ENCODE measurements at places on chromosomes 6 and 20.
A peak's percentile ranks its signal among the peaks of the same experiment; 100 is the strongest.

DNA sequence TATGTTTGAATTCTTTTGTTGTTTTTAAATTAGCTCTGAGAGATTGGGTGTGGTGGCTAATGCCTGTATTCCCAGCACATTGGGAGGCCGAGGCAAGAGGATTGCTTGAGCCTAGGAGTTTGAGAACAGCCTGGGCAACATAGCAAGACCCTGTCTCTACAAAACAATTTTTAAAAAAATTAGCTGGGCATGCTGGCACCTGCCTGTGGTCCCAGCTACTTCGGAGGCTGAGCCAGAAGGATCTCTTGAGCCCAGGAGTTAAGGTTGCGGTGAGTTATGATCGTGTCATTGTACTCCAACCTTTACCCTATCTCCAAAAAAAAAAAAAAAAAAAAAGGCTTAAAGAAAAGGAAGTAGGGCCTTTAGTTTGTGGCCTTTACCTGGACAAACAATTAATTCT, 22.9 kb downstream of the DHX35 start:
- no peak for DNase-seq

- DNase-seq, result no peak
Observed at GRCh38 chr6:5737460-5737859, 269.3 kb downstream of the NRN1 start.

DNA sequence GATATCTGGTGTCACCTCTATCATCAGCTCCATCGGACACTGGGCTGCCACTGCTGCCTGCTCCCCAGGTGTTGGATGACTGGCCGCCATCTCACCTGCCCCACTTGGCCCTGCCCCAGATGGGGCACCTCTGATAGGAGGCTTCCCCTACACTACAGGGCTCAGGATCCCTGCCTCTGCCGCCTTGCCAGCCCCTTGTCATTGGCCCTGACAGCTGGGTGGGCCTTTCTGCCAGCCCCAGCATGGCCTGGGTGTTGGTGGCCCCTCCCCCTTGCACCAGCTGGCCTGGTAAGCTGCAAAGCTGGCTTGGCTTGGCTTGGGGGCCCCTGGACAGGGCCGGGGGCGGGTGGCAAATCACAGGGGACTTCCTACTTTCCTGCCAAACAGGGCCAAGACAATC, 10.6 kb downstream of the PACSIN1 start:
- DNase-seq, result no peak

- no peak for DNase-seq
Observed at GRCh38 chr20:39059036-39059435, 96.9 kb downstream of the DHX35 start.

- DNase-seq, result no peak
Observed at GRCh38 chr6:2184700-2185455, 60.5 kb downstream of the GMDS start.

GRCh38 chr6:107665382-107665781, 158.7 kb downstream of the SCML4 start:
- DNase-seq, result peak; percentile 64

DNA sequence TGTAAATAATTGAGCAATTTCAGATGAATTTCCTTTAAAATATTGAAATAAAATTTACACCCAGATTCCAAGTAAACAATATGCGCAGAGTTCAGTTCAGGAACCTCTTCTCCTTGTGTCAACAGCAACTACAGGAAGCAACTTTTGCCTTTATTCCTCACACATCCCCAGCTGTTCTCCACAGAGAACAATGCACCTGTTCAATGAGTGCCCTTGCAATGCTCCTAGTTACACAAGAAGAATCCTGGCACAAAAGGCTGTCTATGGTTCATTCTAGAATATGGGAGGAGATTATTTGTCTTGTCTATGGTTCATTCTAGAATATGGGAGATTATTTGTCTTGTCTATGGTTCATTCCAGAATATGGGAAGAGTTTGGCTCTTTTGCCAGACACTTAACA, 454.9 kb downstream of the BTBD3 start:
- DNase-seq, result no peak

- DNase-seq, result no peak
Observed at GRCh38 chr20:18359854-18360253, 71.5 kb downstream of the ZNF133 start.

DNA sequence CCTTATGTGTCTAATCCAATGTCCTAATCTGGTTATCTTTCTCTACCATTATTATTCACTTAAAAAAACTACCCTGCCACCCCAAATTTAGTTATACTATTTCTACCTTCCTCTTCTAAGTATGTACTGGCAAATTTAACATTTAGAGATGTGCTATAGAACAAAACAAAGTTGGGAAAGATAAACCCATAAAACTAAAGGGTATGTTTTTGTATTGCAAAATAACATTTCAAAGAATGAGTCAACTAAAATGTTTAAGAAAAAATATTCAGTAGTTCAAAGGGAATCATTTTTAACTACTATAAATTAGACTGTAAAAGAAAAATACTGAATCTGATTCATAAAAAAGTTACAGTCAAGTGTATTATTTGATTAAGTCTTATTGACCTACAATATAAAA, 103.0 kb downstream of the LMBRD1 start:
- DNase-seq, result peak; percentile 47

- DNase-seq, result peak; percentile 82
Observed at GRCh38 chr6:158642097-158642601, 2.4 kb downstream of the DYNLT1 start.

DNA sequence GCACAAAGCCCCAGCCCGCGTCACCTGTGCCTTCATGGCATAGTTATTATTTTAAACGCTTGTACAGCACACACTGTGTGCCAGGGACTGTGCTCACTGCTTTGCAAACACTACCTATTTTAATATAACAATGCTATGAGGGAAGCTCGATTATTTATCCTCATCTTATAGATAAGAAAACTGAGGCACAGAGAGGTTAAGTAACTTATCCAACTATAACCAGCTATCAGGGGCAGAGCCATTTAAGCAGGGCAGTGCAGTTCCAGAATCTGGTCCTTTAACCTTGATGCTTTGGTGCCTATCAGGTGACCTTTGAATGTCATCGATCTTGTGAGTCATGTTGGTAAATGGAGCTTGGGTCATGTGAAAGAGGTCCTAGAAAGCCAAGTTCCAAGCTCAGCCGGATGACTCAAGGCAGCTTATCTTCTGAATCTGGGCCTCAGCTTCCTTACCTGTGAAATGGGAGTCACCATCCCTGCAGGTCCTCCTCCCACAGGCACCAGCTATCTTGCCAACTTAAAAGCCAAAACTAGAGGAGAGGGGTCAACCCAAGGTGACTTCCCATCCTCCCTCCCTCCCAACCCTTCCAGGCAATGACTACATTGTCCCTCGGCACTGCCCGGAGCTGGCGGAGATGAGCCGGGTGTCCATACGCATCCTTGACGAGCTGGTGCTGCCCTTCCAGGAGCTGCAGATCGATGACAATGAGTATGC, 56.4 kb upstream of the TTPAL start:
- DNase-seq, result no peak

DNA sequence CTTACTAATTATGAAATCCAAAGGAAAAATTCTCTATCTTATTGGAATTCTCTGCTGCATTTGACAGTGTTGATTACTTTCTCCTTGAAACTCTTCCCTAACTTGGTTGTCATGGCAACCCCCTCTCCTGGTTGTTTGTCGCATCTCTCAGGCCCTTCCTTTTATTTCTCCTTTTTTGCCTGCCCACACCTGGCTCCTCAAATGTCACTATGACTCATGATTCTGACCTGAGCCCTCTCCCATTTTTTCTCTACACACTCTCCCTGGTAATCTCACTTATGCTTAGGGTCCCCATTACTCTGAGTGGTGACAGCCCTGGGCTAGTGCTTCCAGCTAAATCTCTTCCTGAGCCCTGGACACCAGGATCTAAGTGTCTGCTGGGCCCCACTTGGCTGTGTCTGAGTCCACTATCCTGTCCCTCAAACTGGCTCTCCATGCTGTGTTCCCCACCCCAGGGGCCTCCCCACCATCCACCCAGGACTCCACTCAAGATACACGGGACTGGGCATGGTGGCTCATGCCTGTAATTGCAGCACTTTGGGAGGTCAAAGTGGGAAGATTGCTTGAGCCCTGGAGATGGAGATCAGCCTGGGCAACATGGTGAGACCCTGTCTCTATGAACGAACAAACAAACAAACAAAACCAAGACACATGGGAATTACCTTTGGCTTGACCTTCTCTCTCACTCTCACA, 16.5 kb upstream of the NNAT start:
- DNase-seq, result peak; percentile 23

DNA sequence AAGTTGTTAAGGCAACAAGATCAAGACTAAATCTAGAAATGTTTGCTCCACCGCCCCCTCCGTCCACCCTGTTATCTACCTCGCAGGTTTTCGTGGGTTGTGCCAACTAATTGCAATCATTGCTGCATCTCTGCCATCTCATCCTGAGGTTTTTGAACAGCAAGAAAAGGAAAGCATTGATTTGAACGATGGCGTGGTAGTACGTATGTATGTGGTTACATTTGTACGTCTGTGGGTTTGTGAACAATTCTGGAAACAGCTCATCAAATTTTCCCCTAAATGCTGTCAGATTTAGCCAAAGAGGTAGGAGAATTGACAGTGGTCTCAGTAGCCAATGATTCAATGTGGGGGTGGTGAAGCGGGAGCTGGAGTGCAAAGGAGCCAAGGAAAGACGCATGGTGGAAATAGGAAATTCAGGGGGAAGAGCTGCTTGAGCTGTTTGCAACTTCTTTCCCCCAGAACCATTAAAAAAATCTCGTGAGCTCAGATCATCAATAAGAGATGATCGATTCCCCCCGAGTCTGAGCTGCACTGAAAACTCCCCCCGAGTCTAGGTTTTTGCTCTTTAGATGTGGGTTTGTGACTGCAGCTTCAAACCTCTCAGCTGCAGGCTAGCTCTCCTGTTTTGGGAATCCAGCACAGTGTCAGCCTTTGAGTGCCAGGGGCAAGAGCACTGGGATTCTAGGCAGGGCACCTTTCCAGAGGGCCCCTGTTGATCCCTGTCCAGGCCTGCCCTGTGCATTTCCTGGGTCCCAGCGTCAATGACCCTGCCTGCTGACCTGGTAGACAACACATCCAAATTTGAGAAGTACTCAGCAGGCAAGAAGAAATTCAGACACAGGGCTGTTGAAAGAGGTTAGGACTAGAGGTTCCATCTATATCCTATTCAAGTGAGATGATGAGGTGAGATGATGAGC, 72.6 kb upstream of the LY86 start:
- DNase-seq, result no peak

DNA sequence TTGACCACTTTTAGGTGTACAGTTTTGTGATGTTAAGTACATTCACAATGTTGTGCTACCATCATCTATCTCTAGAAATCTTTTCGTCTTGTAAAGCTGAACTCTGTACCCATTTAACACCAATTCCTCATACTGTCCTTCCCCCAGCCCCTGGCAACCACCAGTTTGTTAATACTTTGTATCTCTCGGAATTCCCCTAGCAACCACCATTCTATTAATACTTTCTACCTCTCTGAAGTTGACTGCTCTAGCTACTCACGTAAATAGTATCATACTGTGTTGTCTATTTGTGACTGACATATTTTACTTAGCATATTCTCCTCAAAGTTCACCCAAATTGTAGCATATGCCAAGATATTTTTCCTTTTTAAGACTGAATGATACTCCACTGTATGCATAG, 82.3 kb upstream of the CLDN20 start:
- no peak for DNase-seq

- peak; percentile 67 for DNase-seq
Observed at GRCh38 chr6:110039981-110040383, 61.9 kb downstream of the GPR6 start.

GRCh38 chr20:57076951-57077350, 189.5 kb downstream of the BMP7 start:
- DNase-seq, result no peak

- DNase-seq, result peak; percentile 46
Observed at GRCh38 chr20:51043811-51044210, 20.9 kb upstream of the KCNG1 start.

GRCh38 chr6:153048631-153049030, 46.1 kb upstream of the MTRF1L start:
- DNase-seq, result no peak

GRCh38 chr6:82646231-82646615, 282.6 kb downstream of the TPBG start:
- no peak for DNase-seq

DNA sequence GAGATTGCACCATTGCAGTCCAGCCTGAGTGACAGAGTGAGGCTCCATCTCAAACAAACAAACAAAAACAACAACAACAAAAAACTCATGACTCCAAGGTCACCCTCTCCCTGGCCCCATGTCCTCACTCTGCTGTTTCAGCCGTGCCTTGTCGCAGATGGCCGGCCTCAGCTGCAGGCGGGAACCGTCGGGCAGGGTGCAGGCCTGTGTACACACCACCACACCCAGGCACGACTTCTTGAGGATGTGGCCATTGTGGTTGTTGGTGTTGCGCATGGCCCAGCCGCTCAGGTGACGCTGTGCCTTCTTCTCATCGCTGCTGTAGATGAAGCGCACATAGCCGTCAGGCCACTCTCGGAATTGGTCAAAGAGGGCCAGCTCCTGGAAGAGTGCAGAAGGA, 4.8 kb downstream of the GCM2 start:
- DNase-seq, result no peak

DNA sequence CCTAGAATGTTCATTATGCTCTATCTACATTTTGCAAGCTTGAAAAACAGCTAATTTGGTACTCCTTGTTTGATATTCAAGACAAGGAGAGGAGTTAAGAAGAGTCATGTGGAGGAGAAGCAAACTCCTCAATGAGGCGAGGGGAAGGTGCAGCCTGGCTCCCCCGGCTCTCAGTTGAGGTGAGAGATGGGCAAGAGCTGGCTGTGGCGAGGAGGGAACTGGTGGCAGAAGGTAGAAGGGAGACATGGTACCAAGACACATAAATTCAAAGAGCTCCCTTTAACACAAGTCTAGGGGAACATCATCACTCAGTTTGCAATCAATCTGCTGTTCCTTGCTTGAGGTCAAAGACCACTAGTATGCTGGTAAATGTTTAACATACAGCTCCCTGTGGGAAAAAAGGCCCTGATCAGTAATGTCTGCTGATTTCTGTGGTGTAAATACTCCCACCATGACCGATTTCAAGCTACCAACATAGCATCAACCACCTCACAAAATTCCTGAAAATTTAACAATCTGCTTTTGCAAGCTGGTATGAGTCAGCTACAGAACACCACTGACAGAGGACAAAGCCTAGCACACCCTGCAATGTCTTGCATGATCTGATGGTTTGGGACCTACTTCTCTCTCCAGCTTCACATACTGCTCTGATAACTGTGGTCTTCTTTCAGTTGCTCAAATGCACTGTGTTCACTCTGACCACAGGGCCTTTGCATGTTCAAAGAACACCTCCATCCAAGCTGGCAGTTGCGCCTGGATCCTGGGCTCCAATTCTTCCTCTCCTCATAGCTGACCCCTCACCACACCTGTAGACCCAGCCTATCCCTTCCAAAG, 516.3 kb upstream of the CHD6 start:
- no peak for DNase-seq

GRCh38 chr6:88301888-88302768, 136.0 kb upstream of the CNR1 start:
- DNase-seq, result peak; percentile 15

GRCh38 chr20:3046677-3047462, 1.0 kb downstream of the MRPS26 start:
- DNase-seq, result peak; percentile 21

- DNase-seq, result no peak
Observed at GRCh38 chr6:131117878-131118277, 17.4 kb upstream of the AKAP7 start.

All from choroid plexus epithelial cell (primary cell).